RWPE2 (cell line): ENCODE measurements at places on chromosomes 2 and 18.

- no peaks in the 10 kb centered on the region for H3K36me3 ChIP-seq
- H3K4me1 ChIP-seq: no peaks in the 10 kb centered on the region
- no peak overlapping the region for H3K4me3 ChIP-seq
- no peaks in the 10 kb centered on the region for H3K27me3 ChIP-seq
- H3K27ac ChIP-seq: no peak overlapping the region
These were observed 436.3 kb downstream of the CBLN2 start for GRCh38 chr18:72107647-72108383.

DNA sequence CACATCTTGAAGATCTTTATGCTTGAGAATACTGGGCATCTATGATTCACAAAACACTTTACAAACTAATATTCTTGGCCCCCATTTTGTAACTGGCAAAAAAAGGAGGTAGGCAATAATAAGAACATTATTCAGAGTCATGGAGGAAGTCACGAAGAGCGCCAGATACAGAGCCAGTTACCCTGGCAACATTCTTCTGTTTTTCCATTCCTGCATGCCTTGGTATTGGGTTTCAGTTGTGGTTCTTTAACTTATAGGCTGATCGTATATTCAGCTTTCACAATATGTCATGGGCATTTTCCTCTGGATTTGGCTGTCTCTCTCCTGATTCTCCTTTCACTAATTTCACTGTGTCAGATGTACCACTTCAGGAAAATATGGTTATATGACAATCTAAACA, 234.7 kb downstream of the HRH4 start:
- H3K36me3 ChIP-seq: no peaks in the 10 kb centered on the region
- no peak overlapping the region for H3K27ac ChIP-seq
- no peak overlapping the region for H3K4me3 ChIP-seq
- no peak for DNase-seq
- H3K27me3 ChIP-seq: no peaks in the 10 kb centered on the region

- no peak for DNase-seq
- H3K4me1 ChIP-seq: peaks cover 42% of the 10 kb centered on the region
- peak overlapping the region; percentile 98 for H3K27ac ChIP-seq
- no peak overlapping the region for H3K4me3 ChIP-seq
These were observed 45.5 kb upstream of the CAVIN2 start for GRCh38 chr2:191892391-191892790.

DNA sequence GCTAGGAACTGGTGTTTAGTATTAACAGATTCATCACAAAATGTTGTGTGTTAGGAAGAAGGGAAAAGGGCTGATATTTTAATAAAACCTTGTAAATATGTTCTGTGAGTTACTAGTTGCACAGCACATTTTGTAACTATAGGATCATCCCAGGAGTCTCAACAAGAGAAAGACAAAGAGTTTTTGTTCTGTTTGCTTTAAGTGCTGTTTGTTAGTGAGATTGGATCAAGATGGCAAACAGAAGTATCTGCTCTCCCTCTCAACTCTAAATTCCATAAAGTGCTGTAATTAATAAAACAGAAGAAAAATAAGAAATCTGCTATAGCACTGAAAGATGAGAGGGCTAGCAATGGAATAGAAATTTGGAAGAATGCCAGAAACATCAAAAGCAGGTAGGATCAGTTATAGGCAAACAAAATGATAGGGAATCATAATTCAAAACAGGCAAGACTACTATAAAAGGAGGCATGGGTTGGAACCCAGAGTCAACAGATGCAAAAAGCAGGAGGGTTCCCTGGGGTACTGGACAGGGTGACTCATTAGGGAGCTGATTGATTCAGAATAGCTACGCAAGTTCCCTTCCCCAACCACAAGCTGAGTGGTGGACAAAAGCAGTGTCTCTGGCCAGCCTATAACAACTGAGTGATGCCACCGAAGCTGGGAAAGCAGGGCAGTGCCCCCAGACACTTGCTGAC, 75.8 kb downstream of the DYNC1I2 start:
- no peak for DNase-seq
- no peak overlapping the region for H3K4me3 ChIP-seq
- no peaks in the 10 kb centered on the region for H3K27me3 ChIP-seq

DNA sequence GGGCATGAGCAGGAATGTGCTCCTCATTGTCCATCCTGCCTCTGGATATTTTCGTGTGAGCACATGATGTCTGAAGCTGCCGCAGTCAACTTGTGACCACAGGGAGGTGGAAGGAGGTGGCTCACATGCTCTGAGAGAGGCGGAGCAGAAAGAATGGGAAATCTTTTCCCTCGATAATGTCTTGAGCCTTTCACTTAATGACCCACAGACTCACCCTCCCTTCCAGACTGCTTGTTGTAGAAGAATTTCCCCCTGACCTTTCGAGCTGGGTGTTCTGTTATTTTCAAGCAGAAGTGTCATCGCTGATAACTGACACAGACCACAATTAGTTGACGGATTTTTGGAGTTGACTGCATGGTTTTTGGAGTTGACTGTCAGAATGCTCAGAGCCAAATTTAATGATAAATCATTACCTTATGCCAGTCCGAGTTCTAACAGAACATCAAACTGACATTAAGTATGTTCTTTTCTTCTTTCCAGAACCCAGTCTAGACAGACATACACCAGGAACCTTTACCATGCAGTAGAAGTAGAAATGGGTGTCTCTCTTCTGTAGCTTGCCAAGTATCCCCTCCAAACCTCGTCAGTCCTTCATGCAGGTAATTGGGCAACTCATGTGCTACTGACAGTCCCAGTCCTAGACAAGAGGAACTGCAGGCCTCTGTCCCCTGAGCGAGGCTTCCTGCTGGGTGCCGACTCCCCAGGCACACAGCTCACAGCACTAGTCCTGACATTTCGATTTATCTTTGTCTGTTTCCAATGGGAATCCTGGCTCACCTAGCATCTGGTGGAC, 29.4 kb upstream of the RTTN start:
- H3K27me3 ChIP-seq: no peaks in the 10 kb centered on the region
- no peak for DNase-seq
- no peaks in the 10 kb centered on the region for H3K36me3 ChIP-seq
- H3K4me1 ChIP-seq: no peaks in the 10 kb centered on the region
- no peak overlapping the region for H3K27ac ChIP-seq
- no peak overlapping the region for H3K4me3 ChIP-seq

- H3K27me3 ChIP-seq: no peaks in the 10 kb centered on the region
- DNase-seq: no peak
- no peak overlapping the region for H3K4me3 ChIP-seq
- H3K36me3 ChIP-seq: no peaks in the 10 kb centered on the region
- H3K4me1 ChIP-seq: no peaks in the 10 kb centered on the region
These were observed 25.8 kb upstream of the DLX2 start for GRCh38 chr2:172128484-172128883.

DNA sequence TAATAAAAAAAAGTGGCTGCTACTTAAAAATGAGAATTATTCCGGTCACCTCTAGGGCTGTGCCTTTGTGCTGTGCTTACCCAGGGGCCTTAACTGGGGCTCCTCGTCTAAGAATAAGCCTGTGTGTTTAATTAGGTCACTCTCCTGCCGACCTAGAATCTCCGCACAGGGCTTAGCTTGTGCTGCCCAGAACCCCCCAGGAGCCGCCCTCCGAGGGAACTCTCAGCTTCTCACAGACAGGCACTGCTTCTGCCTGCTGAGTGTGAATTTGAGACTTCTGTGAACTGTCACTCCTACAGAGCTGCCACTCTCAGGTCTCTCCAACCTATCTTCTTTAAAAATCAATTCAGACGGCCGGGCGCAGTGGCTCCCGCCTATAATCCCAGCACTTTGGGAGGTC, 11.9 kb upstream of the NT5DC4 start:
- no peaks in the 10 kb centered on the region for H3K27me3 ChIP-seq
- no peak overlapping the region for H3K4me3 ChIP-seq
- peaks cover 10% of the 10 kb centered on the region for H3K4me1 ChIP-seq
- no peaks in the 10 kb centered on the region for H3K36me3 ChIP-seq

- DNase-seq: no peak
- H3K4me1 ChIP-seq: no peaks in the 10 kb centered on the region
- H3K27me3 ChIP-seq: peaks cover 69% of the 10 kb centered on the region
- no peaks in the 10 kb centered on the region for H3K36me3 ChIP-seq
These were observed 58.7 kb downstream of the PAX3 start for GRCh38 chr2:222239945-222240675.

DNA sequence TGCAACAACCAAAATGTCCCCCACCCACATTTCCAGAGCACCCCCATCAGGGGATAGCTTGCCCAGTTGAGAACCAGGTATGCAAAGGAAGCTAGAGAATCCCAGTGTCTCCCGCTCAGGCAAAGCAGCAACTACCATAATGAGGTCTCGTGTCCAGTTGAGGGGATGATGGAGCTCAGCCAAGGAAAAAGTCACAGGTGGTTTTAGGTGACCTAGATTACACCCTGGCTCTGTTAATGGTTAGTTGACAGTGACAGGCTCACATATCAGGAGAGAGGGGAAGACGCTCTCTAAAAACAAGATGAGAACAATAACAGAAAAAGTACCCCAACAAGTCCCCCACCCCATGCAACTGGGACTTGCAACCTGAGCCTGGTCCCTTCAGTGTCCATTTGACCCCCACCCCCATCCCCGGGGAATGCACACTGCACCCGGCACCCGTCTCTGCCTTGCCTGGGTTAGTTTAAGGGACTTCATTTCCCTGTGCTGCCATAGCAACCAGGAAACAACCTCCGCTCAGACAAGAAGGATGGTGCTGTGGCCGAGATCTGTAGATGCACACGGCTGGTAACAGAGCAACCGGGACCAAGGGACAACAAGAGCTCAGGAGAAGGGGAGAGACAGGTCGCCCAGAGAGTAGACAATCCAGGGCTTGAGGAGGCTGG, at the start of gene KIAA2012:
Gene KIAA2012, plus strand, starts transcription at position 519 of the 665 bp plus-strand sequence. CDS start 373 bp downstream, outside the sequence.
- H3K4me1 ChIP-seq: no peaks in the 10 kb centered on the region

DNA sequence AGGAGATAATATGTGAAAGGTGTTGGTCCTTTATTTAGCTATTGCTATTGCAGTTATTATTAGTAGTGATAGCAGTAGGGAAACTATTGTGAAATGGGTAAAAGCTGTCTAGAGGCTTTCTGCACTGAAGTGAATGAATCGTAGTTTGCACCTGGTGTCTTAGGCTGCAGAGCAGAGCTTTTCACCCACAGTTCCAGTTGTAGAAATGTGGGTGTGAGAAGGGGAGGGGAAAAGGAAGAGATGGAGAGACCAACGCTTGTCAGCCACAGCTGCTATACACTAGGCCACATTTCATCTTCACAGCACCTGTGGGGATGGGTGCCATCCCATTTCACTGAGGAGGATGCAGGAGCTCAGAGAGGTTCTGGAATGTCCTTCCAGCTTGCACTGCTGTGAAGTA, 50.0 kb downstream of the TRPM8 start:
- H3K27ac ChIP-seq: no peak overlapping the region
- H3K36me3 ChIP-seq: no peaks in the 10 kb centered on the region
- no peak for DNase-seq
- H3K4me1 ChIP-seq: no peaks in the 10 kb centered on the region
- no peaks in the 10 kb centered on the region for H3K27me3 ChIP-seq

DNA sequence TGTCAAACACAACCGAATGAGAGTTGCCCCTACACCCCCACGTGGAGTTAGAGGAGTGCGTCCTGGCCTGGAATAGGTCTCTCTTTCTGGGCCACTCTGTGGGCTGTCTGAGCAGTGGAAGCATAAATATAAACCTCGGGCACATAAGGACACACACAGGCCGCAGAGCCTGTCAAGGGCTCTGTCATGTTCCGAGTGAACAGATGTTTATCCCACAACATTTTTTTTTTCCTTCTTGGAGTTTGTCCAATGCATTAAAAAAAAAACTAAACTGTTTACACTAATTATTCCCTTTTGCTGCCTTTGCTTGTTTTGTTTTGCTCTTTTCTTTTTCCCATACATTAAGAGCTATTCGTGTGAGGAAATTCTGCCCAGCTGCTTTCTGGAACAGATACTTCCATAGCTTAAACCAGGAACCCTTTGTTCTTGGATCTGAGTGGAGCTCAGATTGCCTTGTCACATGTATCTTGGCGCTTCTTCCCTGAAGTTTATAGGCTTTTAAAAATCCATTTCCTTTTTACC, 228.3 kb upstream of the FOSL2 start:
- peaks cover 24% of the 10 kb centered on the region for H3K4me1 ChIP-seq
- no peak for DNase-seq
- no peak overlapping the region for H3K4me3 ChIP-seq
- no peak overlapping the region for H3K27ac ChIP-seq
- no peaks in the 10 kb centered on the region for H3K27me3 ChIP-seq

DNA sequence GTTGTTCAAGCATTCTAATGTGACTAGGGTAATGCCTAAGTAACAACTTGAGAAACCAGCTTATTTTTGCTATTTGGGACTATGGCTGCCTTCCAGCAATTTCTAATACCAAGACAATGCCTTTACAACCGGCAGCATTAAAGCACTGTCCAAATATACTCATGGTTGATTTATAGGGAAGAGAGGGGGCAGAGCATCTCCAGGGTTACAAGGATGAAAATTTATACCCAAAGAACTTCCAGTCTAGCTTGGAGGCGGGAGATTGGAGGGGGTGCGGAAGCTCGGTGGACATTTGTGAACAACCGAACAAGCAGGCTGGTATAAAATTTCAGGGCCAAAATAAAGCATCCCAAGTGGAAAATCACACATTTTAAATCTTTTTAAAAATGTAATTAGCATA, 294.9 kb upstream of the STON1 start:
- H3K27ac ChIP-seq: no peak overlapping the region
- H3K4me1 ChIP-seq: no peaks in the 10 kb centered on the region

- no peak overlapping the region for H3K4me3 ChIP-seq
- H3K27ac ChIP-seq: no peak overlapping the region
- H3K27me3 ChIP-seq: no peaks in the 10 kb centered on the region
- no peaks in the 10 kb centered on the region for H3K36me3 ChIP-seq
- H3K4me1 ChIP-seq: no peaks in the 10 kb centered on the region
These were observed 362.6 kb downstream of the RIT2 start for GRCh38 chr18:42752916-42753315.

DNA sequence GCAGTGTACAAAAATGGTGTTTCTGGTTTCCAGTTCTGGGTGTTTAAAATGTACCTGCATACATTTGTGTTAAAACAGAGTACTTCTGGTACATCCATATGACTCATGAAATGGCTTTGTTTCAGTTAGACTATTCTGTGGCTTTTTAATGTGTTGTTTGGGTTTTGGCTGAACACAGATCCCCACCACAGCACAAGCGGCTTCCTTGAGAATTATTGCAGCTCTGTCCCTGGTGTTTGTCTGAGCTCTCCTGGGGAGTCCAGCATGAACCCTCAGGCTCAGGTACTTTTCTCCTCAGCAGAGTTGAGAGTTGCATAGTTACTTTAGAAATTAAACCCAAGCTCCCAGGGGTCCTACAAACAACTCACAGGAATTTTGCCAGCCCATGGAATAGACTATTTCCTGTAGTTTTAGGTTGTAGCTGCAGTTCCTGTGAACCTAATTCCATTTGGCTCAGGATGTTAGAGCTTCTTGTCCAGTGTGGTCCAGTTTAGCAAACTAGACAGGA, 64.8 kb upstream of the EML6 start:
- no peak for DNase-seq
- peaks cover 100% of the 10 kb centered on the region for H3K36me3 ChIP-seq
- no peak overlapping the region for H3K27ac ChIP-seq
- H3K4me3 ChIP-seq: no peak overlapping the region

DNA sequence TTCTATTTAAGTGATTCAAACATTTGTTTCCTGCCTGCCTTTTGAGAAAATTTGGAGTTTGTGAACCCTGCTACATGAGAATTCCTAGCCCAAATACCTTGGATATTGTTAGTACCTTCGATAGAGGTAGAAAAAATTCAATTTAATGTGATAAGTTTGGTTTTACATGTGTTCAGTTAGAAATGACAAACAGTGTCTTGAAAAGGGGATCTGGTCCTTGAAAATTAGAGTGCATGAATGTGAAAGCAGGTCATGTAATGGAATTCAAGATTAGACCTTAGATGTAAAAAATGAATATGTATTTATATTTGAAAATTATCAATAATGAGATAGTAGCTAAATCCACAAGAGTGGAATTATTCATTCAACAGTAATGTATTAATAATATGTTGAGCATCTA, 70.5 kb downstream of the PIK3C3 start:
- H3K4me3 ChIP-seq: no peak overlapping the region
- H3K27ac ChIP-seq: no peak overlapping the region

- no peak for DNase-seq
- peaks cover 12% of the 10 kb centered on the region for H3K4me1 ChIP-seq
- no peak overlapping the region for H3K27ac ChIP-seq
- H3K27me3 ChIP-seq: no peaks in the 10 kb centered on the region
These were observed 26.9 kb upstream of the DNMT3A start for GRCh38 chr2:25368660-25369059.
